HS-27A (cell line): ENCODE measurements at places on chromosomes 12 and 14.

DNA sequence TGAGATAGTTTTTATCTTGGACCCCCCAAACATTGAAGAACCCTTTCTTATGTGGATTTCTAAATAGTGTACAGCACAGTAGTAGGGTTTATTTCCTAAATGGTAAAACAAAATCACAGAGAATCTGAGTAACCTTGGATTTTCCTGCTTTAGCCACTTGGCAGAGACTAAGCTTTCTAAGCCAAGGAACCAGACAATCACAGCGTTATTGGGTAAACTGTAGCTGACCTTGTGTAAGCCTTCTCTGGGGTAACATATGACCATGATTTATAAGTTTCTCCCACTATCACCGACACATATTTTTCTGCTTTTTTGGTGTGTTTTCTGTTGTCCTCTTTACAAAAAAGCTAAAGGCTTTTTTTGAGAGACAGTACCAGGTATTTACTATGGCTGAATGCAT is 136.3 kb upstream of the PZP start:
- DNase-seq = no peak

GRCh38 chr12:28313631-28314030 is 123.4 kb downstream of the CCDC91 start:
- peak; percentile 43 for DNase-seq

GRCh38 chr12:41205070-41205709 is 17.1 kb downstream of the PDZRN4 start:
- DNase-seq = no peak

GRCh38 chr12:123102781-123103503 is 47.9 kb downstream of the PITPNM2 start:
- no peak for DNase-seq

DNA sequence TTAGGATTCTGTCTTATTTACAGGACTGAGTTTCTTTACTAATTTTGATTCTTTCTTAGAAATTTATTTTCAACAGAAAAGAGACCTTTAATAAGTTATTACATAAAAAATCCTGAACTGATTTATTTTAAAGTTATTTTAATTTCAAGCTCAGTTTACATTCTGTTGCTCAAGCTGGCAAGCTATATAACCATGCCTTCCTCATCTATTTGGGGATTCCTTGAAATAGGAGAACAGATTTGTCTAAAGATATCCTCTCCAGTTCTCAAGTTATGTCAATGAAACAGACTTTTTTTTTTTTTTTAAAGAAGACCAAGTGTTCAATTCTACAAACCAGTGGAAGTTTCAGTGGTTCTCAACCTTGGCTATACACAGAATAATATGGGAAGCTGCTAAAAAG is 103.3 kb upstream of the TRHDE start:
- no peak for DNase-seq

GRCh38 chr12:124324803-124325705 is 30.2 kb downstream of the RFLNA start:
- no peak for DNase-seq

DNA sequence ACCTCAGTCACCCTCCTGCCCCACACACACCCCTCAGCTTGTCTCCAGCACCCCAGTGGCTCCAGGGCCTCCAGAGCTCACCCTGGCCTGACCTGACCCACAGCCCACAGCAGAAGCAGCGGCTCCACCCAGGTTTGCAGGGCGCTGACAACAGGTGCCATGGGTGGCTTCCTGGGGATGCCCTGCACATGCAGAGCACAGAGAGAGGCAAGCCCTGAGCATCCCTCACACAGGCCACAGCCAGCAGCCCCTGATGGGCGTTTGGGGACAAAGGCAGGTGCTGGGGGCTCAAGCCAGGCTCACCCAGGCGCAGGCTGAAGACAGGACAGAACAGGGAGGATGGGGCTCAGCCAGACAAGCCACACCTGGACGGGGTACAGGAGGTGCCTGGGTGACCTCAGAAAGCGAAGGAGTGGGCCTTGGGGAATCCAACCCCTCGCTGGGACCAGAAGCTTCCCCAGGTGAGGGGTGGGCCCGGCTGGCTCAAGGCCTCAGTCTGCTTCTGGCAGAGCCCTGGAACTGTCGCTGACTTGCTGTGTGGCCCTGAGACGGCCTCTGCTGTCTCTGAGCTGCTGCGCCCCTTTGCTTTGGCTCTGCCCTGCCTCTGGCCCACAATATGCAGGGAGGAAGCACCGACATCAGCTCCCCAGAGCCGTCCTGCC is 10.6 kb downstream of the ARL6IP4 start:
- no peak for DNase-seq

GRCh38 chr14:83975841-83976770 is 1553.8 kb upstream of the FLRT2 start:
- no peak for DNase-seq

GRCh38 chr12:18382236-18382885 is 121.0 kb downstream of the PIK3C2G start:
- no peak for DNase-seq

DNA sequence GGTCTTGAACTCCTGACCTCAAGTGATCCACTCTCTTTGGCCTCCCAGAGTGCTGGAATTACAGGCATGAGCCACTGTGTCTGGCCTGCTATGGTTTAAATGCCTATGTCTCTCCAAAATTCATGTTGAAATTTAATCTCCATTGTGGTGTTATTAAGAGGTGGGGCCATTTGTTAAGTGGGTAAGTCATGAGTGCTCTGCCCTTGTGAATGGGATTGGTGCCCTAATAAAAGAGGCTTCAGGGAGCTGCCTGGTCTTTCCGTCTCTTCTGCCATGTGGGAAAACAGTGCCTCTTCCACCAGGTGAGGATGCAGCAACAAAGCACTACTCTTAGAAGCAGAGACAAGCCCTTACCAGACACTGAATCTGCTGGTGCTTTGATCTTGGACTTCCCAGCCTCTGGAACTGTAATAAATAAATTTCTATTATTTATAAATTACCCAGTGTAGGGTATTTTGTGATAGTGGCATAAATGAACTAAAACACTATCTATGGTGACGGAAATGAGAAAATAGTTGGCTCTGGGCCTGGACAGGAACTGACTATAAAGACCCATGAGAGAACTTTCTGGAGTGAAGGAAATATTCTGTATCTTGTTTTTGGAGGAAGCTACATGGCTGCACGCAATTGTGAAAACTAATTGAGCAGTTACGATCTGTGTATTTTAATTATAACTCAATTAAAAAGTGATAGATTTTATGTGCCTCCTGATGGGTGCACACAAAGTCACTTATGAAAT is 12.1 kb upstream of the ATP23 start:
- DNase-seq = no peak
